ENCODE measurements at places on chromosomes 6 and 20.

GRCh38 chr6:167590193-167590592 is 236.5 kb upstream of the AFDN start:
- peak; percentile 8 for DNase-seq
- H3K27me3 ChIP-seq = no peaks in the 10 kb centered on the region
- H3K4me3 ChIP-seq = no peak overlapping the region
- no peaks in the 10 kb centered on the region for H3K4me1 ChIP-seq

DNA sequence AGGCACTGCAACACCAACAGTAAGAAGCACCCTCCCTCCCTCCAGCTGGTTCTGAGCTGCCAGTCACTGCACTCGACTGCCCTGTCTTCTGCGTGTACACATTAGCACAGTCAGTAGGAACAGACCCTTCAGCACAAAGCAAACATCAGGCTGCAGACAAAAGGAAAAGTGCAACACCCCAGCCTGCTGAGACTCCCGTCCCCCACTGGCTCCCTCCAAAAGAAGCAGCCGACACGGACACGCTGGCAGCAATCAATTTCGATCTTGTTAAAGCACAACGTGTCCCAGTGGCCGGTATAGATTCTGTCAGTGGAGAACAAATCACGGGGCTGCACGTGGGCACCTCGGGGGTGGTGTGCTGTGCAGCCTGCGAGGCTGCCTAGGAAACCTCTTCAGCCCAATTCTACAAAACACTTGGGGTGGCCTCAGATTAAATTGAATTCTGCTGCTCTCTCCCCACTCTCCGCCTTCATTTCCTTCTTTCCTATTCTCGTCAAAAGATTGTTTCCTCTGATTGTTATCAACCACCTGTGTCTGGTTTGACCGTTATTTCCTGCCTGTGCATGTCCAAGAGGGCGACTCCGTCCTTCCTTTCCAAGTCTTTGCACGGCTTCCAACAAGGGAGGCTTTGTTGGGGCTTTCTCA is 38.7 kb downstream of the TRAF3IP2 start:
- no peaks in the 10 kb centered on the region for H3K4me1 ChIP-seq
- peak overlapping the region; percentile 53 for H3K27ac ChIP-seq
- H3K27me3 ChIP-seq = no peaks in the 10 kb centered on the region
- H3K36me3 ChIP-seq = no peaks in the 10 kb centered on the region
- peak; percentile 43 for DNase-seq

DNA sequence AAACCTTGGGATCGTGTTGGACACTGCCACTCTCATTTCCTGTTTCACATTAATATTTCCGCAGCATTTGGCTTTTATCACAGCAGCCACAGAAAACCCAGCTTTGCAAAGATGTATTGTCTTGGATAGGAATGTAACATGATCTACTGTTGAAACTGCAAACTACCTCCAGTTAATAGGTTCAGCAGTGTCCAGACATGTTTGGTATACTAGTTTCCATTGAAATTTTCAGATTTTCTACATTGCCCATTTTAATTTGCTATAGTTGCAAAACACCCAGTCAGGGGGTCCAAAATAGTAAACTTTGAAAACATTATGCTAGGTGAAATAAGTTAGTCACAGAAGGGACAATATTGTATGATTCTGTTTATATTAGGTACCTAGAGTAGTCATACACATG is 3.3 kb downstream of the ANKRD6 start:
- no peak for DNase-seq
- no peaks in the 10 kb centered on the region for H3K36me3 ChIP-seq
- H3K27me3 ChIP-seq = no peaks in the 10 kb centered on the region
- H3K4me3 ChIP-seq = no peak overlapping the region

GRCh38 chr20:63749597-63750508 is 10.3 kb downstream of the SLC2A4RG start:
- DNase-seq = no peak
- no peak overlapping the region for H3K27ac ChIP-seq
- no peaks in the 10 kb centered on the region for H3K27me3 ChIP-seq
- no peaks in the 10 kb centered on the region for H3K36me3 ChIP-seq

DNA sequence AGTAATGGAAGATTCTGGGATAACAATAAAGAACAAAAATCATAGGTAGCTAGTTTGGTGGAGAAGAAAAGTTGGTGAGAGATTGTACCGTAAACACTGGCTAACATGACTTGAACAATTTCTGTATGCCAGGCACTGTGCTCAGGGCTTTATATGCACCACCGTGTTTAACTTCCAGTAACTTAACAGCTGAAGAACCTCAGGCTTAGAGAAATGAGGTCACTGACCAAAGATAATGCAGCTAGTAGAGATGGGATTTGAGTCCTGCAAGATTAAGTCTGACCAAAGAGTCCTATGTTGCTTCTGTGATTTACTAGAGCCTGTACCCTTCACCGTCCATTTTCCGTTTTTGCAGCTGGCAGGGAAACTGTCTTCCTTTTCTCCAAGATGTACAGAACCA is 2.7 kb downstream of the CSTF1 start:
- no peaks in the 10 kb centered on the region for H3K27me3 ChIP-seq
- H3K27ac ChIP-seq = no peak overlapping the region

GRCh38 chr6:30857549-30857948 is 26.8 kb upstream of the DDR1 start:
- H3K27ac ChIP-seq = no peak overlapping the region
- no peak overlapping the region for H3K4me3 ChIP-seq
- no peaks in the 10 kb centered on the region for H3K4me1 ChIP-seq
- H3K27me3 ChIP-seq = no peaks in the 10 kb centered on the region
- H3K36me3 ChIP-seq = no peaks in the 10 kb centered on the region

DNA sequence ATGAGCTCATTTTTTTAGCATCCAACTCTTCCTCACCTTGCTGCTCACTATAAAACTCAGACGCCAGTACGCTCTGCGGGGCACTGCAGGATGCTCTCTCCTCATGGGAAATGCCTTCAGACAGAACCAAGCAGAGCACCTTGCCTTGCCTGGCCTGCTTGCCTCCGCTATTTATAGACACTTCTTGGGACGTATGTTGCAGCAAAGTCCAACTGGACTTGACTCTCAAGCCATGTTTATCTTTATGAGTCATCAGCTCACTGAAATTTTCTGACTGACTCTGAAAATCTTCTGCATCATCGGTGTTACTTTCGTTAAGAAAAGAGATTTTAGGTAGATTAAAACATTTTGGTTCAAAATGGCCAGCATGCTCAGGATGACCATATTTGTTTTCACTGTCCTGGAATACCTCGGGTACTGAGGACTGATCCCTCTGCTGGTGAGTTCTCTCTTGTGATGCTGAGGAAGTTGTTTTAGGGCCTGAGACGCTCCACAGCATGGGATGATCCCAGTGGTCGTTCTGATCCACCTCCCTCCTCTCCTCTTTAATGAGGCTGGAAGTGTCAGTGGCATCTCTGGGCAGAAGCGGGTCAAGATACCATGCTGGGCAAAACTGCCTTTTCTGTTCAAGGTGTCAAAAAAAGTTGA is 204.5 kb downstream of the KIF16B start:
- peaks cover 4% of the 10 kb centered on the region for H3K36me3 ChIP-seq
- DNase-seq = no peak
- no peak overlapping the region for H3K27ac ChIP-seq
- no peaks in the 10 kb centered on the region for H3K4me1 ChIP-seq

GRCh38 chr20:10843146-10843711 is 169.4 kb upstream of the JAG1 start:
- H3K4me3 ChIP-seq = no peak overlapping the region
- H3K36me3 ChIP-seq = no peaks in the 10 kb centered on the region
- no peaks in the 10 kb centered on the region for H3K4me1 ChIP-seq

- DNase-seq = no peak
- peak within 1 kb of the TSS; percentile 69 for H3K4me3 ChIP-seq
- no peak within 1 kb of the TSS for H3K27ac ChIP-seq
- no peaks in the 10 kb centered on the region for H3K4me1 ChIP-seq
- H3K36me3 ChIP-seq = no peaks in the 10 kb centered on the region
Observed at GRCh38 chr6:83853178-83854000, at the start of gene RIPPLY2. Gene RIPPLY2, plus strand, starts transcription at chr6:83853360. Its CDS starts 57 bp downstream, at chr6:83853417.

DNA sequence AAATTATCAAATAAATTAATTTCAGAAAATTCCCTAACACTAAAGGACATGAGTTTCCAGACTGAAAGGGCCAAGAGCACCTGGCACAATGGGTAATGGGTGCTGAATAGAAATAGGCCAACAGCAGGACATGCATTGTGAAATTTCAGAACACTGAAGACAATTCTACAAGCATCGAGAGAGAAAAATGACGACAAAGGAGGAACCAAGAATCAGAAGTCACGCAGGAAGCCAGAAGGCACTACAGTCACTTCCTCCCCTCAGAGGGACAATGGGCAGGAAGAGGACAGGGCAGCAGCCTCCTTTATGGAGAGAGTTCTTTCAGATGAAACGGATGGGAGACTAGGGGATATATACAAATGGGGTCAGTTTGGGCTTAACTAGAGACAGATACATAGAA is 29.6 kb downstream of the PCNA start:
- no peaks in the 10 kb centered on the region for H3K36me3 ChIP-seq
- H3K27me3 ChIP-seq = no peaks in the 10 kb centered on the region
- no peaks in the 10 kb centered on the region for H3K4me1 ChIP-seq
- no peak overlapping the region for H3K27ac ChIP-seq
- no peak overlapping the region for H3K4me3 ChIP-seq

DNA sequence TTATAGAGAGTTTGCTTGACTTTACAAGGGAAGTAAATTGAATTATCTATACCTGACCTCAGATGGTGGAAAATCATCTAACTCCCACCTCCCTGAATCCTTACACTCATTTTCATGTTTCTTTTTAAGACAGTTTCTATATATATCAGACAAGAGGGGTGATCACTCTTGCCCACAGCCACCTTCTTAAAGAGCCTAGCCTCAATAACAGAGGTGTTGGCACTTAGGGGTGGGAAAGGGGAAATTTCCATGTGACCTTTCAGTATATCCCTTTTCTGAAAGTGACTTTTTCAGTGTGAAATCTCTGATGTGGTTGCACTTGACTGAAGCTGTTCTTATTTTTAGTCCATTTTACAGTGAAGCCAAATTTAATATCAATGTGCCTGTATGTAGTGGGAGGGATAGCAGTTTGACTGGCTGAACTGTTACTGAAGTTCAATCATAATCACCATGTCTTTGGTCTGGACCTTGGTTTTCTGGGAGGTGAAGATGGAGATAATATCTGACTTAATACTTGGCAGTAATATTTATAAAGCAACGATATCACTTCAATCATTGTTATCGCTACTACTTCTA is 141.3 kb downstream of the MAP3K7 start:
- H3K27me3 ChIP-seq = no peaks in the 10 kb centered on the region
- H3K4me1 ChIP-seq = no peaks in the 10 kb centered on the region
- no peaks in the 10 kb centered on the region for H3K36me3 ChIP-seq
- no peak overlapping the region for H3K27ac ChIP-seq
- H3K4me3 ChIP-seq = no peak overlapping the region

GRCh38 chr6:50056242-50056641 is 6.5 kb upstream of the DEFB112 start:
- H3K27me3 ChIP-seq = no peaks in the 10 kb centered on the region
- no peak overlapping the region for H3K27ac ChIP-seq
- no peak overlapping the region for H3K4me3 ChIP-seq
- no peak for DNase-seq
- no peaks in the 10 kb centered on the region for H3K4me1 ChIP-seq

DNA sequence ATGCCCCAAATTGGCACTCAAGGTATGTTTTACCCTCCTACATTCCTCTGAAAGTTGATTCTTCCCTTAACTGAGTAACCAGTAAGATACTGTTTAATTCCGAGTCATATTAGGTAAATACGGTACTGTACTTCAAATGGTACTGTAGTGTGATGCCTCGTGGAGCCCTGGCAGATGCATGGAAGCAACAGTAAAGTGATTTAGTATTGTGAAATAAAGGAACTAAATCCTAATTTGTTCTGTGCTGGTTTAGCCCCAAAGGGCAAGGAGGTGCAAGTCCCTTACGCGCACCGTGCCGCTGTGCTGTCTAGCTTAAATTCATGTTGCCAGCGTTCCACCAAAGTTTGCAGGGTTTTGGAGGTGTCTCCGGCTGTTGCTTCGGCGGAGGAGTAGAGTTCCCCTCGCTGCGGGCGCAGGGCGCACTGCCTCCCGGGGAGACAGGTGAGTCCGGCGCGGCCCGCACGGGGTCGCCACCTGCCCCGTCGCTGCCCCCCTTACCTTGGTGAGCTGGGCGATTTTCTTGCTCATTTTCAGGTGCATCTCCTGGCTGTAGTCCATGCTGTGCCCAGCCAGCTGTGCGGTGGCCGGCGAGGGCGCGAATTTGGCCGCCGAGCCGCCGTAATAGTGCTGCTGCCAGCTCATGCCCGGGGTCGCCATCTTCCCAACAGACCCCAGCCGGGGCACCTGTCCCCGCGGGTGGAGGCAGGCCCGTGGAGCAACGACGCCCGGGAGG is 655 bp downstream of the FAM184A start:
- no peaks in the 10 kb centered on the region for H3K27me3 ChIP-seq
- no peaks in the 10 kb centered on the region for H3K4me1 ChIP-seq
- H3K27ac ChIP-seq = peak overlapping the region; percentile 90
- peak overlapping the region; percentile 63 for H3K4me3 ChIP-seq
- H3K36me3 ChIP-seq = no peaks in the 10 kb centered on the region

DNA sequence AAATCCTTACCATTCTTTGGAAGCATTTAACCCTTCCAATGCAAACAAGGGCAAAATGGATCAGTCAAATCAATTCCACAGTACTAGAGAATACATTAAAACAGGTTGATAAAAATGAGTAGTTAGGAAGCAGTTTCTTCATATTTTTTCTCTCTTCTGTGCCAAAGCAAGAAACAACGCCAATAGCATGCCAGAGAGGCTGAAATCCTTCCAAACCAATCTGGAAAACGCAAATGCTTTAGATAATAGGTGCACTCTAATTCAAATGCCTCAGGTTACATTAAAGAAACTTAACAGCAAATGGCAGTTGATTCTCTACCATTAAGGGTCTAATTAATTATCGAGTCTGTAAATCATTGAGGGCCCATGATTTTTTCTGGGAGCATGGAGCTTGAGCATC is 755.2 kb downstream of the C6orf118 start:
- DNase-seq = no peak
- no peak overlapping the region for H3K4me3 ChIP-seq
- H3K4me1 ChIP-seq = no peaks in the 10 kb centered on the region
- H3K27me3 ChIP-seq = no peaks in the 10 kb centered on the region

- H3K27me3 ChIP-seq = no peaks in the 10 kb centered on the region
Observed at GRCh38 chr20:48769069-48769983, 58.5 kb downstream of the PREX1 start.

DNA sequence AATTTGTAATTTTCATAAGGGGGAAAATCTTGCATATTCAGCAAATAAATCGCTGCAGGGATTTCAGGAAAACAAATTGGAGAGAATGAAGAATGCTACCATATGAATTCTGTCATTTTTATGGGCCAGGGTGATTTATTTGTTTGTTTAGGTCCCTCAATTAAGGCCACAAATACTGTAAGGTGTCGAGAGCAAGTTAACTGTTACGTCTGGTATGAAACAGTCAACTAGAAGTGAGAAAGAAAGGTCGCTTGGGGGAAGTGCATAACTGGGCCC is 166.9 kb upstream of the TSHZ2 start:
- no peak for DNase-seq
- H3K4me3 ChIP-seq = no peak overlapping the region
- no peaks in the 10 kb centered on the region for H3K4me1 ChIP-seq
- H3K27me3 ChIP-seq = no peaks in the 10 kb centered on the region
- H3K36me3 ChIP-seq = no peaks in the 10 kb centered on the region

- no peaks in the 10 kb centered on the region for H3K4me1 ChIP-seq
- H3K27ac ChIP-seq = no peak overlapping the region
- no peaks in the 10 kb centered on the region for H3K36me3 ChIP-seq
- H3K4me3 ChIP-seq = no peak overlapping the region
Observed at GRCh38 chr6:33108307-33108706, 32.5 kb downstream of the HLA-DPB1 start.

GRCh38 chr6:34593701-34594100 is 37.6 kb upstream of the SPDEF start:
- H3K27ac ChIP-seq = peak overlapping the region; percentile 60
- DNase-seq = no peak
- H3K36me3 ChIP-seq = no peaks in the 10 kb centered on the region
- H3K27me3 ChIP-seq = no peaks in the 10 kb centered on the region
- no peaks in the 10 kb centered on the region for H3K4me1 ChIP-seq
